Hematopoietic multipotent progenitor cell treated with erythropoietin and hydrocortisone succinate and interleukin-3 and kit ligand, for 6 days (in vitro differentiated cells): ENCODE measurements at places on chromosomes 5 and 9.

DNA sequence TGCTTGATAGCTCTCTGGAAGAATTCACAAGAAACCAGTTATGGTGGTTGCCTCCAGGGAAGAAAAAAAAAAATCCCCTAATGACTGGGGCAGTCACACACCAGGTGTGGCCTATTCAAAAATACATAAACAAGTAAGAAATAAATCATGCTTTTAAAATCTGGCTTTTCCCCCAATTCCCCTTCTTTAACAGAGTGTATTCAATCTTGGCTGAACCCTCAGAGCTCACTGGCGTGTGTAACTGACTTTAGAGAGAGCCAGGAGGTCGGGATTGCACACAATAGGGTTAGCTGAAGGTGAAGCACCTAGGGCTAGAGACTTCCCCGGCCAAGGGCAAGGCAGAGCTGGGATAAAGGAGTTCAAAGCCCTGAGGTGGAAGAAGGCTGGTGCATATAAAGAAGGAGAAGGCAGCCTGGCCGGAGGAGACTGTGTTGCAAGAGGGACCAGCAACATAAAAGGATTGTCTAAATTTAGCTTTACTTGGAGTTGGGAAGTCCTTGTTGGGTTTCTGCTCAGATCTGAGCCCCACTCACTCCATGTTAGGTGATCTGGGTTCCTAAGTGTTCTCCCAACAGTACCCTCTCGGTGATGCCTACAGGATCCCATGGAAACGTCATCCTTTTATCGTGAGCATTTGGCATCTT, 19.7 kb downstream of the FNBP1 start:
- no peak for DNase-seq

GRCh38 chr5:17149786-17150185, 67.6 kb upstream of the BASP1 start:
- no peak for DNase-seq

DNA sequence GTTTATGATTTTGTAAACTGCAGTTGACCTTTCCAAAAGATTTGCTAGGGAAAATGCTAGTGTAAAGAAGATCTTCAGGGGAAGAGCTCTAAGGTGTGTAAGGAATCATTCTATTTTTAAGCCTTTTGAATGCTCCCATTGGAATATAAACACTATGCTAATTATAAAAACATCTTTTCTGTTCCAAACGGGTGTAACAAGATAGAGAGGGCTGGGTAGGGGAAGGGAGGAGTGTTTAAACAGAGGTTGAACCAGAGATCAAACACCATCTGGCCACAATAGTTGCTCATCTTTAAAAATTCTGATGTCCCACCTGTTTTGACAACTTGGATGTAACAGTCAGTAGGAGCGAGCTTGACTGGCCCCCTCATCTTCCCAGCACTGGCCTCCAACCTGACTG, 38.4 kb downstream of the ZNF618 start:
- DNase-seq, result no peak

DNA sequence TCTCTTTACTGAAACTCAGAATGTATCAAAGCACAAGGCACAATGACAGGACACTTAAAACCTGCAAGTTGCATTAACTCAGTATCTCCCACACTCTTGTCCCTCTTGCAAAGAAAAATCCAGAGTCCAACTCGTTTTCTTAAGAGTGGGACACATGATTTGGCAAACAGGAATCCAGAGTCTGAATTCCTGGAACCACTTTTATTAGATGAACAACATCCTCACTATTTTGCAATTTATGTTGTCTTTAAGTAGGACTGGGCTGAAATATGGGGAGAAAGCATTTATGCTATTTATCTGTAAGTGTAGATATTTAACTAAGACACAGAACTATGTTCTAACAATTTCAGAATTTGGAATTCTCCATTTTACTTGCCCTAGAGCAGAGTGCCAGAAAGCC, 69.1 kb downstream of the ABCA1 start:
- DNase-seq, result no peak

DNA sequence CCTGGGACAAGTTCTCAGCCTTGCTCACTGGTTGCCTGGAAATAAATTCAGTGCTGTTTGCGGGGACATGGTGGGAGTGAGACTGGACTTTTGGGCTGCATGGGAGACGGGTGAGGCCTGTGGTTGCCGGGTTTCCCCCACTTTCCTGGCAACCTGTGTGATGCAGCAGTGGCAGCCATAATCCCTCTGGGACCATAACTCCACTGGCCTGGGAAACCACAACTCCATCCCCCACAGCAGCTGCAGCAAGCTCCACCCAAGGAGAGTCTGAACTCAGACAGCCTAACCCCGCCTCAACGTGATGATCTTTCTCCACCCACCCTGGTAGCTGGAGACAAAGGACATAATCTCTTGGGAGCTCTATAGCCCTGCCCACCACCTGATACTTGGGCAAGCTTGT, 349.9 kb downstream of the PIK3R1 start:
- DNase-seq, result no peak

GRCh38 chr5:893711-894110, 1.0 kb downstream of the TRIP13 start:
- DNase-seq, result no peak

GRCh38 chr9:2018764-2019558, 3.8 kb downstream of the SMARCA2 start:
- peak; percentile 66 for DNase-seq

DNA sequence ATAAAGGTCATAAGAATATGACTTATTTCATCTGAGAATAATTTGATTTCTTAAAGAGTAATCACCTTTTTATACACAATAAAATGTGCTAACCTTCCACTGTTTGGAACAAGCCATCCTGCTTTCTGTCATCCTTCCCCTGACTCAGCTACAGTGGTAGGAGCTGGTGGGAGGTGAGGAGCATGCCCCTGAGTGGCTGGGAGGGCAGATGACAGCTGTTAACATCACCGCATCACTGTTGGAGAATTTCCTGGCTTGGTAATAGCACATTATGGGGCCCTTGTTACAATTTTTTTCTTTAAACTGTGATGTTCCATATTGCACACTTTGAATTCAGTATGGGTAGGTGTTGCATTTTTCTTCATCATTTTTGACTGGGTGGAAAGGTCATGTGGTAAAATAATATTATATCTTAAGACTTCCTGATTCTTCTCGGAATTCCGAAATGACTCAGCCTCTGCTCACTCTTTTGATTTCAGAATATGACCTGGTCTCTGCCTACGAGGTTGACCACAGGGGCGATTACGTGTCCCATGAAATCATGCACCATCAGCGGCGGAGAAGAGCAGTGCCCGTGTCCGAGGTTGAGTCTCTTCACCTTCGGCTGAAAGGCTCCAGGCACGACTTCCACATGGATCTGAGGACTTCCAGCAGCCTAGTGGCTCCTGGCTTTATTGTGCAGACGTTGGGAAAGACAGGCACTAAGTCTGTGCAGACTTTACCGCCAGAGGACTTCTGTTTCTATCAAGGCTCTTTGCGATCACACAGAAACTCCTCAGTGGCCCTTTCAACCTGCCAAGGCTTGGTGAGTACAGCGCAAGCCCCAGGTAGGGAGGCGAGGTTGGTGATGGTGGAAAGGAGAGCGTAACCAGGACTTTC, 5.8 kb downstream of the ADAMTS16 start:
- no peak for DNase-seq

DNA sequence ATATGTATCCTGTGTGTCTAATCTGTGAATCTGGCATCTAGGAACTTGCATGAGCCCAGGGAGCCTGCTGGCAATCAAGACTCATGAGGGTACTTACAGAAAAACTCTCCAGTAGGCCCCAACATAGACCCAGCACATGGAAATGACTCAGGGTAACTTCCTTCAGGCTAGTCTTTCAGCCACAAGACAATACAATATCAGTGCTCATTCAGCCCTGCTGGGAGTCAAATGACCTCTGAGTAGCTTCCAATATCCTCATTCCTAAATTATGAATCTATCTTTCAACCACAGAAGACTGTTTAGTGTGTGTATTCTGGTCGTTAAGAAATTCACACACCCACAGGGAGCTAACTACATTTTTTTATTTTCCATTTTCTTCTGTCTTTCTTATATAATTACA, 1273.0 kb downstream of the EFNA5 start:
- no peak for DNase-seq

- DNase-seq, result no peak
Measured at GRCh38 chr5:39108987-39109386, 34.8 kb upstream of the RICTOR start.

DNA sequence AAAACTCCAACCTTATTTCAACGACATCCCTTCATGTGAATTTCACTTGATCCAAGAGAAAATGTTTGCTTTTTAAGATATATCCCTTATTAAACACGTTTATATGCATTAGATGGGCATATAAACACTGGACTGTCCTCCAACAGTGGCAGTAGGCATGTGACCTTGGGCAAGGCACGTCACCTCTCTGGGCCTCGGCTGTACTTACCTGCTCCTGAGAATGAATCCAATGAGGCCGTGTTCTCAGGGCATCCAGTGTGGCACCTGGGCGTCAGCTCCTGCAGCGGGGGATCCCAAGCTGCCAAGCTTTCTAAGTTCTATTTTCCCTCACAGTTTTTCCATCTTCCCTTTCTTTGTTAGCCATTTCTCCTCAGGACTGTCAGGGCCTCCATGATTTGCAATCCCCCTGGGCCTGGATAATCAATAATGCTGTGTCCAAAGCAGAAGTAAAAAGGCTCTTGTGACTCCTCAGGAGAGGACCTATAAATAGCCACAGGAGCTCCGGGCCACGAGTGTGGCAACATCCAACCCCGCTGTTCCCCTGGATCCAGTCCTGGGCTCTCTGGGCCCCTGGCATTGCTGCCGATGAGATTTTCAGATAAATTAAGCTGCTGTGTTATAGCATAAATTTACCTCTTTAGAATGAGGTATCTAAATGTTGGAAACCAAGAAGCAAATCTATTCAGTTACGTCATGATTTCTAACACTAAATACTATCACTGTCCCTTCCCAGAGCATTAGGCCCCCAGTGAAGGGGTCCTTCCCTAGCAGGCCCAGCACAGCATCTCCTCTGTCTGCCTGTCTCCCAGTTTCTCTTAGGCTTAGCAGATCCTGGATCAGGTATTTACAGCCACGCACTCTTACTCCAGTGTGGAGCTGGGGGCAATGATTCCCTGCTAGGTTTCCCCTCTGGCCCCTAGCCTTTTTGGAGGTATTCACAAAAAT, 76.8 kb downstream of the PTPN3 start:
- DNase-seq, result no peak

GRCh38 chr5:16507716-16508115, 42.1 kb upstream of the ZNF622 start:
- DNase-seq, result no peak

- no peak for DNase-seq
Measured at GRCh38 chr5:68215898-68216244, 315 bp downstream of the PIK3R1 start.

GRCh38 chr9:91433180-91433579, 9.5 kb upstream of the NFIL3 start:
- peak; percentile 68 for DNase-seq

DNA sequence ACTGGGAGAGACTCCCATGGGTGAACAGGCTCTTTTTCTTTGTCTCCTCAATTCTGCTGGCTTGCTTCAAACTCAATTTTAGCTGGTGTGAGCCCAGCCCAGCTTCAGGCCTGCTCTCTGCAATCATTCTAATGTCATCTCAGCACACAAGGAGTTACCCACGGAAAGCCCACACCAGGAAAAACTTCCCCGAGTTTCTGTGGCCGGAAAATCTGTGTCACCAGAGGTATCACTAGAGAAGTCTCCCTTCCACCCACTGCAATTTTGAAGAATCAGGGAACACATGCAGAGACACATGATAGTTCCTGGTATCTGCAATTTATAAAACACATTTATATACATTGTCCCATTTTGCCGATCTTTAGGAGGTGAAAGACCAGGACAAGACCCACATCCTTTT, 13.5 kb upstream of the NDFIP1 start:
- DNase-seq, result no peak

GRCh38 chr5:124795829-124796228, 49.4 kb upstream of the ZNF608 start:
- DNase-seq, result no peak

DNA sequence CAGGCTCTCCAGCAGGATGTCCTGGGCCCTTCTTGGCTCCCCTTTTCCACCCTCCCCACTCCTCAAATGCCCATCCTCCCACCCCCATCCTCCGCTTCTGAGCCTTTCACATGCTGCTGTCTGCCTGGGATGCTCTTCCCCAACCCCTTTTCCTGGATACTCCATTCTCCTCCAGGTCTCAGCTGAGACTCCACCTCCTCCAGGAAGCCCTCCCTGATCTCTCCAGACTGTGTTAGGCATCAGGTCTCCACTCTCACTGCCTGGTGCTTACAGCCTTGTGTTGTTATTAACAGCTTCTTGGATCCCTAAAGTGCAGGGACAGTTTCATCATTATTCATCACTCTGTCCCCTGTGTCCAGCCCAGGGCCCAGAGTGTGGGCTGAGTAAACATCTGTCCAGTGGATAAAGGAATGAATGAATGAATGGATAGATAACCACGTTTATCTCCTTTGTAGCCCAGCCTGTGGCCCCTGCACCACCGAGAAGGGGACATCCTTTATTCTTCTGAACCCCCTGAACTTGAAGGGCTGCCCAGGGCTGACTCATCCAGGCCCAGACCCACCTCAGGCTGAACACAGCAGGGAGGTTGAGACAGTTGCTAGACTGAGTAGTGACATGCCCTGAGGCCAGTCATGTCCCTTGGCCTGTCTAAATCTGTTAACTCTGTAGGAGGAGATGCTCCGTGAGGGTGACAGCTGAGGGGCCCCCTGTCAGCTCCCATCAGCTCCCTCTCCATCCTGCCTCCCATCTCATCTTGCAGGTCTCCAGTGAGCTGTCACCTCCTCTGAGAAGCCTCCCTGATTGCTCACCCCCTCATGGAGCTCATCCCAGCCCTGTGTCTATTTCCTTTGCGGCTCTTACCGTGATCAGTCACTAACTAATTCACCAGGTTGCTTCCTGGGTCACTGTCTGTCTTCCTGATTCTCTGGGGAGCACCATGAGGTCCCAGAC, 14.6 kb upstream of the LAMC3 start:
- DNase-seq, result no peak

- no peak for DNase-seq
Measured at GRCh38 chr9:1907465-1907864, 107.7 kb upstream of the SMARCA2 start.

DNA sequence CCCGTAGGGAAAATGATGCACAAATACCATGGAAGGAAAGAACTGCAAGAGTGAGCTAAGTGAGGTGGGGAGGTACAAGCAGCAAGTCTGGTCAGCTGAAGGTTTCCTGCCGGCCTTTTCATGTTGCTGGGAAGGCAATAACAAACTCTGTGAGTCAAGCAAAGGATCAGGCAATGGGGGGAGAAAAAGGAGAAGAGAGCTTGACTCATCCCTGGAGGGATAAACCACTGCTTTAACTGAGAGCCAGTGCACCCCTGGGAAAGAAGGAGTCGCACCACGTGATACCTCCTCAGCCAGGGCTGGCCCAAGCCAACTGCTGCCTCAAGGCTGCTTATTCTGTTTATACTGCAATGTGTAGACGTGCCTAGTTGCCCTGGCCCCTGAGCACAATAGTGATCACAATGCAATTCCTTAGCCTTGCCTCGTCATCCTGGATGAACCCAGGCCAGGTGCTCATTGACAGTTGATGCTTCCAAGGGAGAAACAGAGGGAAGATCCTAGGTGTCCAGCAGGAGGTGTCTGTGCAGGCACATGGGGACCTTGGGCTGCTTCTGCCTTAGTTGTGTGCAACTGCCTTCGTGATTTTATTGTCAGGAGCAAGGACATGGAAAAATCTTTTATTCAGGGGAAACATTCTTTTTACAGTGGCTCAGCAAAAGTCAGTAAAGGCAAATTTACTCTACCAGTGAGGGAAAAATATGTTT, 203.0 kb upstream of the TUT7 start:
- DNase-seq, result no peak

- DNase-seq, result peak; percentile 55
Measured at GRCh38 chr5:171450423-171451331, 31.2 kb downstream of the FGF18 start.

GRCh38 chr9:108672475-108673190, 183.2 kb downstream of the ACTL7B start:
- DNase-seq, result no peak

GRCh38 chr5:168110870-168111832, 180.3 kb upstream of the WWC1 start:
- peak; percentile 2 for DNase-seq
